ENCODE measurements at places on chromosomes 12 and 14.

- DNase-seq: no peak
Measured at GRCh38 chr12:109998241-109998903, 858 bp upstream of the ANKRD13A start.

GRCh38 chr12:49832836-49833421 is 4.7 kb upstream of the NCKAP5L start:
- DNase-seq: no peak

GRCh38 chr14:57865403-57866198 is at the start of gene SLC35F4:
Gene SLC35F4, minus strand, starts transcription at chr14:57866092.
- DNase-seq: no peak

DNA sequence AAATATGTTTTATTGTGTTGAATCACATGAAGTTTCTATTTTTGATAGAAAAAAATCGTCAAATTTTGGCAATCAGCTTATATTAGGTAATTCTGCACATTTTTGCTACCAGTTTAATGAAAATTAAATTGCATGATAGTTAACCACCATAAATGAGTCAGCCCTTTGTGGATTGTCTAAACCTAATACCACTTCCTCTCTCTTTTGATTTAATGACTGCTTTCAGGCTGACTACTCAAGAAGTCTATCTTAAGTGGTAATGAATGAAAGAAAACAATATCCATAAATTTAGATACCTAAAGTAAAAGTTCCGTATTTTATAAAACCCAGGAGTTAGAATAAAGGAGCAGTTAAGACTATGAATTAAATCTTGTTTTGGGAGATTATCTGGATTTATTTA is 450.5 kb downstream of the TMEM117 start:
- no peak for DNase-seq

DNA sequence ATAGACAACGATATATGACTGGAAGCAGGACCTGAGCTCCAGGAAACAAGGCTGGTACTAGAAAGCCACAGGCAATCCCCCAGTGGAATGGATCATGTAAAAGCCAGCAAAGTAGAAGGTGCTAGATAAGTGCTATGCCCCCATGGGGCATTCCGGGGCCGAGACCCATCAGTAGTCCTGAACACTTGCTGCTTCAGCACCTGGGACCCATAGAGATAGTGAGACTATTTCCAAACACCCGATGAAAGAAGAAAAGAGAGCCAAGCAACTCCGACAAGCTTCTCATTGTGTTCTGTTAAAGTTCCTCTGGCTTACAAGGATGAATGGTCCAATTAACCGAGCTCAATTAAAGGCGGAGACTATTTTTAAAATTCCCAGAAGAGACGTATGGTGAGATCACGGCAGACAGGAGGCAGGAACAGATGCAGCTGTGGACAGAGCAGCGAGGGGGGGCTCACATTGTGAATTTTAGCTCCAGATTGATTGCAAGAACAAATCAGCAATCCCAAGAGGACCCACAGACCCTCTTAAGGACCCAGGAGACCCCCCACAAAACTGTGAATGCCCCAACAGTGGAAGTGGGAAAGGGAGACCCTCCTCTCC is 142.5 kb upstream of the OVCH1 start:
- no peak for DNase-seq

DNA sequence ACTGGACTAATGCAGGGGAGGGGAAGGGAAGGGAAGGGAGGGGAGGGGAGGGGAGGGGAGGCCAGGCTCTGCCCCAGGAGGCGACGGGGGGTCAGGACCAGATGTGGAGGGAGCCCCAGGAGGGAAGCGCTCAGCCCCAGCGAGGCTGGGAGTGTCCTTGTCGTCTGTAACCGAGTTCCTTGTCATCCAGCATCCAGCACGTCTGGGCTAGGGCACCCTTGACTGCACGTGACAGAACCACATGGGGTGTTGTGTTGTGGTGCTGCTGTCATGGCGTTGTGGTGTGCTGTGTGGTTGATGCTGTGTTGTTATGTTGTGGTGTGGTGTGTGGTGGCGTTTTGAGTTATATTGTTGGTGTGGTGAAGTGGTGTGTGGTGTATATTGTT is 28.4 kb upstream of the SFSWAP start:
- DNase-seq: no peak

GRCh38 chr12:74066476-74066875 is 471.2 kb upstream of the ATXN7L3B start:
- DNase-seq: no peak

- DNase-seq: no peak
Measured at GRCh38 chr14:21197418-21198205, 41.7 kb upstream of the OR5AU1 start.
